ENCODE measurements at places on chromosomes 1 and 21. TPM values are rescaled to one million over a fixed set of nuclear protein-coding genes. Genes with fewer than 3 reads are reported as not detected.

- no peak for DNase-seq
Measured at GRCh38 chr1:82795508-82796149, 994.9 kb downstream of the ADGRL2 start.

The SYNC gene
- 1.1 TPM for total RNA-seq

The RAP1GAP gene
- 4.8 TPM for total RNA-seq

DNA sequence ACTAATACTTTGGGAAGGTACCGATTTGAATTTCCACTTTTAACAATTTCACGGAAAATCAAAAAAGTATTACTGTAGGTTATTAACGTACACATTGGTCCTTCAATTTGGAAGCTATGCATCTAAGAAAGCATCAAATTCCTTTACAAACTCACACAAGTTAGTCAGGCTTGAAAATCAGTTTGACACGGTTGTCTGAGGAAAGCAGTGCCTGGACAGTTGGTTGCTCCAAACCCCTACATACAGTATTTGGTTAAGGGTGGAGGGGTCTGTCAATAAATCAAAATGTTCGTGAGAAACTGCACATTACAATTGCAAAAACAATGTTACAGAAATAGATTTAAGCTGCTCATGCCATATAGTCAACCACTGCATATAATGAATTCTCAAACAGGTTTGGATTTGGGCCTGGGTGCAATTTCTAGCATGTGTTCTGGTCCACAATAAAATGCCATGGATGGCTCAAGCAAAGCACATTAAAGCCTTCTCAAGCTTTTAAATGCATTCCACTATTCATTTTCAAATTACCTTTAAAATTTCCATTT, 19.9 kb upstream of the RBM34 start:
- DNase-seq = no peak

The TMEM54 gene
- 9.9 TPM for total RNA-seq

DNA sequence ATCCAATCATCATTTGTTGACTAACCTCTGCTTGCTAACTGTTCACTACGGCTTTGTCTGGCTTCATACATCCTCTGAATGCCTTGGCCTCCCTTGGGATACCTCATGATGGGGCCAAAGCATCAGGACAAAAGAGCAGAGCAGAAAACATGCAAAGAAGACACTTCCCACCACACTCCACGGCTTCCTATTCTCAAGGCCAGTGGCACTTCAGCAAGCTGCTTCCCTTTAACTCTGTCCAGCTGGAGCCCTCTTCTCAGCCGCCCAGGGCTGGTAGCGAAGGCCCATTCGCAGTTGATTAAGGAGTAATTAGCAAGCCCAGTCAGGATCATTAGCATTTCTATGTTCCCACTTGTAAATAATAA, 224.3 kb upstream of the FGGY start:
- no peak for DNase-seq

- DNase-seq = peak; percentile 73
Measured at GRCh38 chr21:44299458-44300261, at the start of gene PFKL. Gene PFKL (plus strand): TSS chr21:44300053. CDS start chr21:44300106, 53 bp downstream.

The OR2L3 gene
- 0.15 TPM for total RNA-seq

All from glutamatergic neuron (in vitro differentiated cells).